Panc1 (cell line): ENCODE measurements at places on chromosomes 2 and 18. TPM values are rescaled to one million over a fixed set of nuclear protein-coding genes. Genes with fewer than 3 reads are reported as not detected.

GRCh38 chr2:158651358-158652057 lies 143.6 kb upstream of the DAPL1 start:
- H3K36me3 ChIP-seq = no peaks in the 10 kb centered on the region; the same call in 1 of the 2 replicates
- no peaks in the 10 kb centered on the region for H3K27me3 ChIP-seq
- no peak for DNase-seq
- no peaks in the 10 kb centered on the region for H3K4me1 ChIP-seq
- H3K4me3 ChIP-seq = no peak overlapping the region

GRCh38 chr2:61433606-61434005 lies 37.3 kb downstream of the USP34 start:
- no peak overlapping the region for H3K27ac ChIP-seq
- peaks cover 18% of the 10 kb centered on the region for H3K4me1 ChIP-seq
- H3K36me3 ChIP-seq = no peaks in the 10 kb centered on the region
- H3K4me3 ChIP-seq = no peak overlapping the region
- DNase-seq = no peak
- H3K27me3 ChIP-seq = no peaks in the 10 kb centered on the region

DNA sequence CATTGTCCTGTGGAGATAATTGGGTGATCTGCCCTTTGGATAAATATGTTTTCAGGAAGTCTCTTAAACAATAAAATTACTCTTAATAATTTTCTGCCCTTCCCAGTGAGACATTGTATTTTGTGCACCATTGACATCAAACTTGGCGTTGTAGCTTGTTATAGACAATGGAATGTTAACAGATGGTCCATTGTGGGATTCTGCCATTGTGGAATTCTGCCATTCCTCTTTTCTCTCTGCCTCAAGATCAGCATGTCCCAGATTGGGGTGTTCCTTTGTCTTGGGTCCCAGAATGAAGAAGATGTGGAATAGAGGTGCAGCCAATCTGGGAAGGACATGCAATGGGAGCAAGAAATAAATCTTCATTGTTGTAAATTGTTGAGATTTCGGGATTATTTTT lies 15.1 kb upstream of the LDAH start:
- no peaks in the 10 kb centered on the region for H3K4me1 ChIP-seq
- H3K4me3 ChIP-seq = no peak overlapping the region
- H3K27ac ChIP-seq = no peak overlapping the region
- H3K36me3 ChIP-seq = no peaks in the 10 kb centered on the region
- DNase-seq = no peak
- H3K27me3 ChIP-seq = peaks cover 10% of the 10 kb centered on the region

- no peak overlapping the region for H3K4me3 ChIP-seq
- no peaks in the 10 kb centered on the region for H3K36me3 ChIP-seq
- no peak overlapping the region for H3K27ac ChIP-seq
- no peaks in the 10 kb centered on the region; the same call in 1 of the 2 replicates for H3K27me3 ChIP-seq
- DNase-seq = no peak
These were observed 152.6 kb upstream of the TTC39C start for GRCh38 chr18:23861805-23862470.

DNA sequence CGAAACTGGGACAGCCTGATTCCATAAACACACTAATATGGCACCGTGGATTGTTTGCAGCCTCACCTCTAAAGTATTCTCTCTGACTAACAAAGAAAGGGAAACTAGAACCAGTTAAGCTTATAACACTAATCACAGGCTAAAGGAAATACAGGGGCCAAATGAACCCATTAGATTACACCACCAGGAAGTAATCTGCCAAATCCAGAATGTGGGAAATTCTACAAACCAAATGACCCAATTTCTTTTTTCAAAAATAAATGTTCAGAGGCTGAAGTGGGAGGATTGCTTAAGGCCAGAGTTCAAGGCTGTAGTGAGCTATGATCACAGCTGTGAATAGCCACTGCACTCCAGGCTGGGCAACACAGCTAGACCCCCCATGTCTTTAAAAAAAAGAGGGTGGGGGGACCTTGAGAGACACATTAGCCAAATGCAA lies 1.5 kb upstream of the MPPE1 start:
- peaks cover 6% of the 10 kb centered on the region; the same call in 1 of the 2 replicates for H3K4me1 ChIP-seq
- peaks cover 5% of the 10 kb centered on the region for H3K36me3 ChIP-seq
- H3K27me3 ChIP-seq = no peaks in the 10 kb centered on the region
- DNase-seq = no peak

DNA sequence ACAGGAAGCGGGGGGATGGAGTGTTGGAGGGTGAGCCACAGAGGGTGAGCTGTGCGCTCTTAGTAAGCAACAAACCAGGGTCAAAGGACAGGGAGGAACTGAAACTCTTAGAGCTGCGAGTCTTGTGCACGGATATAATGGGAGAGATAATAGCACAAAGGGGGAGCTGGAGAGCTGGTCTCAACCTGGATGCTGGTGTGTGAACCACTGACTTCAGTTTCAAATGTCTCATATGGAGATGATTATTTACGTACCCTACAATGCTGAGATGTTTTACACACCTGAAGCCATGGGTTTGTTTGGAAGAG lies 35.9 kb downstream of the PTGR3 start:
- no peaks in the 10 kb centered on the region for H3K27me3 ChIP-seq
- H3K4me3 ChIP-seq = no peak overlapping the region
- H3K27ac ChIP-seq = no peak overlapping the region
- H3K36me3 ChIP-seq = no peaks in the 10 kb centered on the region
- DNase-seq = no peak

DNA sequence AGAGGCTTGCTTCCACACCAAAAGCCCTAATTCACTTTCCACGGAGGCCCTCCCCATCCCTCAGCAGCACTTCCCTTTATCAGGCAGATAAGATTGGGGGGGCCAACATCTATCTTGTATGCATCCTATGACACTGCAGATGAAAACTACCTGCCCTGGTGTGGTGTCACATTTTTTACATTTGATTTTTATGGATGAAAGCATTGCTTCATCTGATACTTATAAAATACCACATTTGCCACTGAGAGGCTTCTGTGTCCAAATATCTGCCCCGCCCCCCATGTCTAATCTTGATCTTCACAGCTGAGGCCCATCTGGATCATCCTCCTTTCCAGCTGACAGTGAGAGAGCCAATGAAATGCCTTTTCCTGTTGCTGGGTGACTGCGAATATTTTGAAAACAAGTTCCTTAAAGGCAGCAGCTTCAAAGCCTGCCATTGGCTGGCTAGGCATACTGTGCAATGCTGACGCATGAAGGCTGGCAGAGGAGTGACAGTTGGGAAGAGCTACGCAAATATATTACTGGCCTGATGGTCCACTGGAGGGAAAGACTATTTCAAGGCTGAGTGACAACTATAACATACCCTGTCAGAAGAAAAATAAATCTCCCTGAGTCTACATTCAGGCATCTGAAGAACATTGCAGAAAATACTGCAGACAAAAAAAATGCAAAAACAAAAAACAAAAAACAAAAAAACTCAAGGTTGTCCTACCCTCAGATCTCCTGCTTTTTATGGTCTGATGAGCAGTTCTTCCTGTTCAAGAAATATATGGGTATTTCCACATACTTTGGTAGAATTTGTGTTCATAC lies 318.7 kb downstream of the PDE11A start:
- no peak overlapping the region for H3K27ac ChIP-seq
- no peaks in the 10 kb centered on the region for H3K36me3 ChIP-seq
- peaks cover 4% of the 10 kb centered on the region; the same call in 1 of the 2 replicates for H3K27me3 ChIP-seq
- no peaks in the 10 kb centered on the region for H3K4me1 ChIP-seq
- H3K4me3 ChIP-seq = no peak overlapping the region

DNA sequence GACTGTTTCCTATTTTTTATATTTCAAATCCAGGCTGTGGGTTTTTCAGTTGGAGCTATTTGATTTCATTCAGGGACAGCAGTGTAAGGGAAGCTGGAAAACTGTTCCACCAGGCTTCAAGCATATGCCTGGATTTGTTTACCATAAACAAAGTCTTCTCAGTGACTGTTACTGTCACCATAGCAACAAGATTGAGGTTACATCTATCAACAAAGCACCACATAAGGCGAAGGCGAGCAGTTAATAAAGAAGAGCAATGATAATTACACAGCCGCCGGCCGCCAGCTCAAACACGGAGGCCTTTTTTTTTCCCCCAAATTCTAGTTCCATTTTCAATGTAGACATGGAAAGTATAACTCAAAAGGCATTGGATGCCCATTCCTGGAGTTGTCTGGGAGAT lies 553.7 kb upstream of the SYT4 start:
- H3K4me1 ChIP-seq = no peaks in the 10 kb centered on the region
- H3K27me3 ChIP-seq = no peaks in the 10 kb centered on the region
- no peak overlapping the region for H3K4me3 ChIP-seq
- H3K36me3 ChIP-seq = no peaks in the 10 kb centered on the region
- H3K27ac ChIP-seq = no peak overlapping the region

The GCG gene
- total RNA-seq = 0.31 TPM

The IL37 gene
- total RNA-seq = not detected

The KCNS3 gene
- 1.7 TPM for total RNA-seq

The SLC5A7 gene
- total RNA-seq = not detected
